Sigmoid colon (tissue), 7 donors: ENCODE measurements at places on chromosomes 3 and 15. TPM values are rescaled to one million over a fixed set of nuclear protein-coding genes. Genes with fewer than 3 reads are reported as not detected.
A peak's percentile ranks its signal among the peaks of the same experiment; 100 is the strongest.

The CFAP100 gene
- total RNA-seq = not detected

The OSBPL10 gene
- 77.7 TPM for total RNA-seq

The PCCB gene
- 33.9 TPM for total RNA-seq

The ZPLD1 gene
- total RNA-seq = not detected

The CHL1 gene
- 42.1 TPM for total RNA-seq

The ECE2 gene
- total RNA-seq = 2.3 TPM

The CCDC33 gene
- not detected for total RNA-seq

The SORD gene
- total RNA-seq = 10.0 TPM

The SCAANT1 gene
- not detected for total RNA-seq

The HRH1 gene
- 57.3 TPM for total RNA-seq

- no peak for DNase-seq
Measured at GRCh38 chr3:52339612-52340011, 23.5 kb downstream of the DNAH1 start.

DNA sequence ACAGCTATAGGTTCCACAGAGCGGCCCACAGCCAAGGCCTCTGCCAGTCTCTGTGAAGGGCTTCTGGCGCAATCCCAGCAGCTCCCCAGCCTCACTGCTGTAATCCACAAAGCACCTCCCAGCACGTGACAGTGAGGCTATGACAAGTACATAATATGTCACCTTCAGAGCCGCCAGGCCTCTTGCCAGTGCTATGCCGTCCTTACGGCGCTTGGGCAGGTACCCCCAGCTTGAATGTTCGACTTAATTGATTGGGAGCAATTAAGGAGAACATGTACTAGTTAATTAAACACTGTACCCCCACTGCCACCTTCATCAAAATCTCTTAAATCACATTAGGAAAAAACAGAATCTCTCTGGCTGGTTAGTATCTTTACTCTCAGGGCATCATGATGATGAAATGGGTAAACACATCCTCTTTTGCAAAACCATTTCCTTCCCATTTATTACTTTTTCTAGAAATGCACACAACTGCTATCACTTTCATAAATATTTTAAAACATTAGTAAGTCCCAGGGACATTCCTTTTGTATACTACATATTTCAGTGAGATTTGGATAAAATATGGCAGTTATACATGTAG lies 169.9 kb downstream of the XXYLT1 start:
- DNase-seq = no peak

GRCh38 chr3:61981060-61981459 lies 392.3 kb downstream of the FEZF2 start:
- no peak for DNase-seq

- DNase-seq = no peak
Measured at GRCh38 chr3:113532698-113533533, 561 bp downstream of the SIDT1 start.

- no peak for DNase-seq
Measured at GRCh38 chr3:89932882-89933281, 825.5 kb downstream of the EPHA3 start.

- DNase-seq = no peak
Measured at GRCh38 chr3:185739264-185739701, 85.6 kb downstream of the IGF2BP2 start.

- peak; percentile 59 for DNase-seq
Measured at GRCh38 chr3:195221876-195222617, 48.9 kb downstream of the XXYLT1 start.

- DNase-seq = peak; percentile 32
Measured at GRCh38 chr3:9196020-9196419, 53.4 kb downstream of the SRGAP3 start.

DNA sequence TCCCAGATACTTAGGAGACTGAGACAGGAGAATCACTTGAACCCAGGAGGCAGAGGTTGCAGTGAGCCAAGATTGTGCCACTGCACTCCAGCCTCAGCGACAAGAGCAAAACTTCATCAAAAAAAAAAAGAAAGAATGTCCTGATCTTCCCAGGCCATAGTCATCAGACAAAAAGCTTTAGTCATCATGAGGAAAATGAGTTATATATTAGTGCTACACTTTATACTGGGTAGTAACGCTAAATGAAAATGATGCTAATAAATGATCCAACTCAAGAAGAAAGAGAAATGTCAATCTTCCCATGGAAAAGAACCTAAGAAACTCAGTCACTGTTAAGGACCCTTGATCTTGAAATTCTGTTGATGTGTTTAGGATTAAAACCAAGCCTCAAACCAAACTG lies 26.3 kb upstream of the TRIM59 start:
- DNase-seq = no peak

GRCh38 chr3:135621184-135621920 lies 344.2 kb upstream of the PPP2R3A start:
- DNase-seq = no peak

DNA sequence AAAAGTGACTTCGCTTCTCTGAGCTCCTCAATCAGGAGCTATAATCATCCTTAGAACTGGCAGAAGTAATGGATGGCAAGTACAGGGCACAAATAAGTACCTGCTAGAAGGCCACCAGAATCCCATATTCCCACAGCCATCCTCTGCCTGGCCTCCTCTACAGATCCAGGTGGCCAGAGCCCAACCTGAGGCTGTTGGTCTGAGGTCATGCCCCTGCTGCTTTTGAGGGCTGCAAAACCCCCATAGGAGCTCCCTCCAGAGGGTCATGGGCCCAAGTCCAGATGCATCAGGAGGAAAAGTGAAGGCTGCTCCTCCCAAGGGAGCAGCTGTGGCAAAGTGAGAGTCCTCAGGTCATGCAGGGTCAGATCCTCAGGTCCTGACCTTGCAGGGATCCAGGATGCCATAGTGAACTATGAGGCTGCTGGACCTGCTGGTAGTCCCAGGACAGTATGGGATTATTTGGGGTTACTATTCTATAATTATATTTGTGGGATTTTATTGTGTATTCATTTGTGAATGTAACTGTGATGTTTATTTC lies 3.0 kb upstream of the PLCD1 start:
- no peak for DNase-seq

- DNase-seq = no peak
Measured at GRCh38 chr15:34336231-34336990, 1.2 kb downstream of the SLC12A6 start.

DNA sequence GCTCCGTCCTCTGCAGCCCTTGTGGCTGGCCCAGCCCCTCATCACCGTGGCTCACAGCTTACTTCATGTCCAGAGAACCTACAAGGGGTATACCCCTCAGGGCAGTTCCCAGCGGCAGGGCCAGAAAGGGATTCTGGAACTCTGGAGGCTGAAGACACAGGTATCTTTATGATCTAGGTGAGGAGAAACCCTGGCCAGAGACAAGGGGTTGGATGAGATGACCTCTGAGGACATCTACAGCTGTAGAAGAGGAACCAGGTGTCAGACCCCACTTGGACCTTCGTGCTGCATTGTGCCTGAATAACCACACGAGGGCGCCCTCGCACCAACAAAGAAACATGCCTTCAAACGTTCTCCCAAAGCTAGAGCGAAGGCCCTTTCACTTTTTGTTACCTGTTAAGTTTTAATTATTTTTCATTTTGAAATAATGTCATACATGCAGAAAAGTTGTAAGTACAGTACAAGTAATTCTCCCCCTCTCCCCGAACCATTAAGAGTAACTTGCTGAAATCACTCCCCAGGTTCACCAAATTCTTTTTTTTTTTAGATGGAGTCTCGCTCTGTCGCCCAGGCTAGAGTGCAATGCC lies 118.7 kb upstream of the SMAD3 start:
- peak; percentile 75 for DNase-seq

GRCh38 chr15:92808598-92809063 lies 91.5 kb upstream of the CHD2 start:
- DNase-seq = peak; percentile 82

DNA sequence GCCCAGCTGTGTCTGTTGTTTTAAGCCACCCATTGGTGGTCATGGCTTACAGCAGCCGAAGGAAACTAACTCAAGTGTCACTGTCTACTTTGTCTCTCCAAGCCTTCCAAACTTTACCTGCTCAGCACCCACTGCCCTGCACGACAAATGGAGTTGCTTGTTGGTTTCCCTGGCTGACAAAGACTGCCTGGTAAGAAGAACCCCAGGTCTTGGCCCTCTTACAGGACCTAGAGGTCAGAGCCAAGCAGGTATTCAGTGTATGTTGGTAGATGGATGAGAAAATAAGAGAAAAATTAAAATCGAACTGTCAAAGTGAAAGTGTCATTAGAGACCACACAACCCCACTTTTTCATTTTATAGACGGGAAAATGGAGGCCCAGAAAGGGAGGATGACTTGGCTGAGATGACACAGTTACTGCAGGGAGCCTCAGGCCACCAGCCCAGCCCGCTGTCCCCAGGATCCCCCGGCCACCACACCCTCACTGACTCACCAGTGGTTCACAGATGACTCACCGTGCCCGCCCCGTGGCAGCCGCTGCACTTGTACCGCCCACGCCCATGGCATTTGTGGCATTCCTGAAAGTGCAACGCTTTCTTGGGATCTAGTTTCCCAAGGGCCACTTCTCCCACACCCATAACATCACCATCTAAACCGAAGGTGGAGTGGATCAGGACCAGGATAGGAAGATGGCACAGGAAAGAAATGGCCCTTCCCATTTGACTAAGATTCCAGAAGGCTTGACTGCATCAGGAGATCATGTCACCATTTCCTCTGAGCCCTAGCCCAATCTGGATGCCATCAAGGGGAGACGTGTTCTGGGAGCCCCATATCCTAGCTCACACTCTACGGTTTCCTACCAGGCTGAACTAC lies 15.2 kb downstream of the SSUH2 start:
- DNase-seq = peak; percentile 71

GRCh38 chr3:47370887-47371697 lies 9.7 kb upstream of the PTPN23 start:
- DNase-seq = no peak

DNA sequence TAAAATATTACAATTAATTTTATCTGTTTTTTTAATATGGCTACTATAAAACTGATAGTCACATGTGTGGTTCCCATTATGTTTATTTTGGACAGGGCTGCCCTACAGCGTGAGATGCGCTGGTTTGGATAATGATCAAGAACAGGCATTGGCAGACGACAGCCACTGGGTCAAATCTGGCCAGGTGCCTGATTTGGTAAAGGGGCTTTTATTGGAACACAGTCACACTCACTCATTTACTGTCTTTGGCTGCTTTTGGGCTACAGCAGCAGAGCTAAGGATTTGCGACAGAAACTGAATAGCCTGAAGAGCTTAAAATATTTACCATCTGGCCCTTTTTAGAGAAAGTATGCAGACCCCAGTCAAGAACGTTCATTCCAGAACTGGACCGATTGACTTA lies 724.2 kb upstream of the CFAP20DC start:
- no peak for DNase-seq

- DNase-seq = no peak
Measured at GRCh38 chr3:179884136-179884535, 152.6 kb downstream of the PEX5L start.

DNA sequence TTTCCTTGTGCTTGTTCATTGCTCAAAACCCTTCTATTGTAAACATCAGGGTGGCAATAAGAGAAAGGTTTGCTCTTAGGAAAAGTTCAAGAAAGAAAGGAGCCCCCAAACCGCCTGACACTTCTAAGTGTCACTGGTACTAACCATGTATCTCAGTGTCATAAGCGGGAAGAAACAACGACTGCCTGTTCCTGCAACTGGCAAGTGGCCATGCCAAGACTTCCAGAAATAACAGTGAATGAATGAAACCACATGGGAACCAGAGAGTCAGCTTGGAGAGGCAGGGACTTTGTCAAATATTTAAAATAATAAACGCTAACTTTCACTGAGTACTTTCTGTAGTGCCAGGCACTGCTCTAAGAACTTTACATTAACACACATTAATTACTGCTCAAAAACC lies 1.1 kb downstream of the PLSCR2 start:
- no peak for DNase-seq

GRCh38 chr15:63849906-63850305 lies 16.2 kb upstream of the HERC1 start:
- no peak for DNase-seq

DNA sequence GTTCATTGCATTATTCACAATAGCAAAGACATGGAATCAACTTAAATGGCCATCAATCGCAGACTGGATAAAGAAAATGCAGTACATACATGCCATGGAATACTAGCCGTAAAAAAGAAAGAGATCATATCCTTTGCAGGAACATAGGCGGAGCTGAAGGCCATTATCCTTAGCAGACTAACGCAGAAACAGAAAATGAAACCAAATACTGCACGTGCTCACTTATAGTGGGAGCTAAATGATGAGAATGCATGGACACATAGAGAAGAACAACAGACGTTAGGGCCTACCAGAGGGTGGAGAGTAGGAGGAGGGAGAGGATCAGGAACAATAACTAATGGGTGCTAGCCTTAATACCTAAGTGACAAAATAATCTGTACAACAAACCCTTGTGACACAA lies 57.9 kb downstream of the RASA2 start:
- no peak for DNase-seq

DNA sequence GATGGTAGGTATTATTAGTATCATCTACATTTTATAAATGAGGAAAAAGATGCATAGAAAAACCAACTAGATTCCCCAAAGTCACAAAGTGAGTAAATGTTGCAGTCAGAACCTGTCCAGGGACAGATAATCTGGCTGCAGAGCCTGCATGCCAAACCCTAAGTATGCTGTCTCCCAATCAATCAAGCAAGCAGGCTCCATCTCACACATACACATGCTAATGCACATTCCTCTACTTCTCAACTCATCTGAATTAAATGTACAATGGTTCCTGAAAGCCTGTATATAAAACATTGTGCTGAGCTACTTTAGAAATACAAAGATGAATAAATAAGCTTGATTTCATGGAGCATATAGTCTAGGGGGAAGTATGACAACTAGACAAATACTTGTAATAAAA lies 101.0 kb downstream of the CBLB start:
- DNase-seq = no peak

- no peak for DNase-seq
Measured at GRCh38 chr3:54999811-55000210, 72.0 kb upstream of the LRTM1 start.

DNA sequence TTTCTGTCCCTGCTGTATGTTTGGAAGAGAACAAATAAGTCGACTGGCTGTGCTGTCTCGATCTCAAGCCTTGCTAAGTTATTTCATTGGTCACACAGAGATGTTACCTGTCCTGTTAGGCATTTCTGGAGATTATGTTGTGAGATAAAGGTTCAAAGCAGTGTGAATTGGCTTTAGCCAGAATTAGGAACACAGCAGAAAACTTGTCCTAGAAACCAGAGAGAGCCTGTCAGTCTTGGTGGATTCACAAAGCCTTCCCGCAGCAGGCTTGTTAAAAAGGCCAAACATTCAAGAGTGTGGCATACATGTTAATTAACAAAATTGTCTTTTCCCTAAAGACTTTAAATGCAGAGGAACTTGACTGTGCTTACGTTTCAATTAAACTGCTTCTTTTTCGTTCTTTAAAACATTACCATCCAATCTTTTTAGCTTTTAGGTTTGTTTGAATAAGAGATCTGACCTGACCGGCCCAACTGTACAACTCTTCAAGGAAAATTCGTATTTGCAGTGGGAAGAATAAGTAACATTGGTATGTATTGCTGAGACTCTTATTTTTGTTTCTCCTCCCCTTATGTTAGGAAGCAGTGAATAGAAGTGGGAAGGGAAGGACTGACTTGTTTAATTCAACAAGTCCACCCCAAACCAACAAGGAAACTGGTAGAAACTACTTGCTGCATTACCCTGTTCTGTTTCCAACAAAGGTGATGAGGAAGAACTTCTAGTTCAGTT lies 25.2 kb downstream of the ABHD2 start:
- DNase-seq = peak; percentile 14

- no peak for DNase-seq
Measured at GRCh38 chr15:26376243-26376642, 396.6 kb downstream of the GABRB3 start.
